SHP77 treated with DMSO at 0.1 percent for 48 hours (cell line): ENCODE measurements at places on chromosomes 4 and X.

GRCh38 chrX:78622831-78623230 is 36.3 kb downstream of the RTL3 start:
- no peak for DNase-seq

GRCh38 chr4:141054446-141054845 is 78.8 kb downstream of the RNF150 start:
- no peak for DNase-seq

- DNase-seq, result no peak
Measured at GRCh38 chr4:58163156-58163555, 1053.0 kb upstream of the IGFBP7 start.

DNA sequence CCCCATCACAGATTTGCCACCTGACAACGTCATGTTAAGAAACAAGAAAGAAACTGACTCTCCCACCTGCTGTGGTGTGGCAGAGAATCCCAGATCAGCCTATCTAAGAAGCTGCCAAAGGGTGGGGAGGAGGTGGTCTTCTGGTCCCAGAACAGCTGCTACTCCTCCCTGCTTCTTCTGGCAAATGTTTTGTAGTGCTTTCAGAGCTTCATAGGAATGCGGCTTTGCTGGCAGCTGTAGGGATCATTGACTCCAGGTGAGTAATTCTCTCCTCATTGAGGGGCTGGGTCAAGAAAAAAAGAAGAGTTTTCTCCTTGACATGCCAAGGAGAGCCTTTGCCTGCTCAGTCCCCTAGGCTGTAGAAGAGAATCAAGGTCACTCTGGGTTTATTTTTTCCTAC is 23.3 kb downstream of the NRK start:
- no peak for DNase-seq

- no peak for DNase-seq
Measured at GRCh38 chr4:150583287-150584110, 1.5 kb downstream of the MAB21L2 start.

DNA sequence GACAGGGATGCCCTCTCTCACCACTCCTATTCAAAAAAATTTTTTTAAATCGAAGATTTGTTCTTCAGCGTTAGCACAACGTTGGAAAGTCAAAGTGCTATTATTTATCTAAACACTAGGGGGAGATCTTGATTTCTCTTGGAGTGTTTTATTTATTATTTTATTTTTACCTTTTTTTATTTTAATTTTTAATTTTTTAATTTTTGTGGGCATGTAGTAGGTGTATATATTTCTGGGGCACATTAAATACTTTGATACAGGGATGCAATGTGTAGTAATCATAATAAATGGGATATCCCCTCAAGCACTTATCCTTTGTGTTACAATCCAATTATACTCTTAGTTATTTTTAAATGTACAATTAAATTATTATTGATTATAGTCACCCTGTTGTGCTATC is 37.4 kb upstream of the SLC10A4 start:
- DNase-seq, result no peak

GRCh38 chrX:23838953-23839352 is 56.0 kb downstream of the SAT1 start:
- DNase-seq, result no peak

DNA sequence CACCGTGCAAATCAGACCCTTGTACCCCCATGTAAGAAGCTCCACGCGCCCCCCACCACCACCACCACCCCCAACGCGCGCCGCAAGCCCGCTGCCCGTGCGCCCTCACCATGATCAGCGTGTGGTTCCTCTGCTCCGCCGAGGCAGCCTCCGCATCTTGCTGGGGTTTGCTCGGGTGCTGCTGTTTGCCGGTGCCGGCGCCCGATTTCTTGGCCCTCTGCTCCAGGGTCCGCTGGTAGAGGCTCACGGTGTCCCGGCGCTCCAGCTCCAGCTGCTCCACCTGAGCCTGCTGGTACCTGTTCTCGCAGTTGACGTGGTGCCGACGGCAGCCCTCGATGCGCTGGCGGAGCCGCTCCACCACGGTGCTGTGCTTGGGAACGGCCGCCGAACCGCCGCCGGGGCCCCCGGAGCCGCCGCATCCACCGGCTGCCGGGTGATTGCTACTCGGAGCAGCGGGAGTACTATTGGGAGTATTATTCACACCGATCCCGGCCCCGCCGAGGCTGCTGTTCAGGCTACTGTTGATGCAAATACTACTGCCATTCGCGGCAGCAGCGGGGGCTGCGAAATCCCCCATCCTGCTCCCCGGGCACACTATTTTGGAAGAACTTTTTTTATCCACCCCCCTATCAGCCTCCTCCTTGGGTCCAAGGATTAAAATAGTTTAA is 1.1 kb downstream of the MAML3 start:
- no peak for DNase-seq

DNA sequence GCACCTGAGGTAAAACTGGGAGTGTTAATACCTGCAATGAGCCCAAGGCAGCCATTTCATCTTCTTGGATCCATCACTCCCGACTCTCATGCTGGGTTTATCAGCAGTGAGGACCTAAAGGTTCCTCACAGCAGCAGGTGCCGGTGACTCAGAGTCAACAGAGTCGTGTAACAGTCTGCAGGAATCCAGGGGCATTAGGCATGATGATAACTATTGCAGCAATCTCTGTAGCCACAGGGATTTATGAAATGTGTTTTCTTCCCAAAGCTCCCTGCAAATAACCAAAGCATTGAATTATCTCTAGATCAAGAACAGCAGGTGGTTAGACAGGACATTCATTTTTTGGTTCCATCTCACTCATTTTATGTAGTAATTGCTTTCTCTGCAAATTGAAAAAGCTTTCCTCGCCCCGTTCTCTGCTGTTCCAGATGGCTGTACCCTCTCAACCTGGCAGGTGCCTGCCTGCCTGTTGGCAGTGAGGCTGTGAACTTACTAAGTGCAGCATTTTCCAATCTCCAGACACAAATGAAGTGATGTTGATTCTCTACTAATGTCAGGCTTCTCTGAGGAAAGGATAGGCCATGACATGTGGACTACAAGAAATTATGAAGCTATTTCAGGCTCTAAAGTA is 48.1 kb upstream of the TSPAN7 start:
- DNase-seq, result peak; percentile 0

DNA sequence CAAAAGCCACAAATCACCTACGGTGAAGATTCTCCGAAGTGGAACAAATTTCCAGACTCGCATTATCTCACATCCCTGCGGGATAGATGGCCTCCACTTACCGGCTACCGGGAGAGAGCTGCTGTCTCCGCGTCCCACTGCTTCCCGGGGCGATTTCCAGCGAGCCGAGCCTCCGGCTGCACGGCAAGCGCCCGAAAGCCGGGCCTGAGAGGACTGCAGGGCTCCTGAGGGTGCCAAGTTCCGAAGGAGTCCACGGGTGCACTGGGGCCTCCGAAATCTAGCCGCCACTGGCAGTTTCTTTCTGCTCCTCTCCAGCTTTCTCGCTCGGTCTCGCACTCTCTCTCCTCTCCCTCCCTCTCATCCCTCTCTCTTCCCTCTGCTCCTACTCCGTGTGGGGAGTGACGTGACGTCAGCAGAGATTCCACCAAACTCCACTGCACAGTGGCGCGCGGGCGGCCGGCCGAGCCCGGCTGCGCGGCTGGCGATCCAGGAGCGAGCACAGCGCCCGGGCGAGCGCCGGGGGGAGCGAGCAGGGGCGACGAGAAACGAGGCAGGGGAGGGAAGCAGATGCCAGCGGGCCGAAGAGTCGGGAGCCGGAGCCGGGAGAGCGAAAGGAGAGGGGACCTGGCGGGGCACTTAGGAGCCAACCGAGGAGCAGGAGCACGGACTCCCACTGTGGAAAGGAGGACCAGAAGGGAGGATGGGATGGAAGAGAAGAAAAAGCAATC is 14.0 kb upstream of the PITX2 start:
- DNase-seq, result no peak

GRCh38 chr4:132540797-132541196 is 608.3 kb upstream of the PCDH10 start:
- DNase-seq, result peak; percentile 66

DNA sequence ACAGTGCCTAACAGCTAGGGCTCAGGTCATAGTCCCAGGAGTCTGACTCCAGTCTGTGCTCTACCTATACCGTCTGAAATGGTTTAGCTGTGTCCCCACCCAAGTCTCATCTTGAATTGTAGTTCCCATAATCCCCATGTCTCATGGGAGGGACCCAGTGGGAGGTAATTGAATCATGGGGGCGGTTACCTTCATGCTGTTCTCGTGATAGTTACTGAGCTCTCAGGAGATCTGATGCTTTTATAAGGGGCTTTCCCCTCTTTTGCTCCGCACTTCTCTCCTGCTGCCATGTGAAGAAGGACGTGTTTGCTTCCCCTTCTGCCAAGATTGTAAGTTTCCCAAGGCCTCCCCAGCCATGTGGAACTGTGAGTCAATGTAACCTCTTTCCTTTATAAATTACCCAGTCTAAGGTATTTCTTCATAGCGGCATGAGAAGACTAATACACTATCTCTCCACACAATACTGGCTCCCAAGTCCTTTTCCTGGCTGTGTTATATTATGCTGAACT is 110.8 kb downstream of the AFAP1 start:
- DNase-seq, result no peak

DNA sequence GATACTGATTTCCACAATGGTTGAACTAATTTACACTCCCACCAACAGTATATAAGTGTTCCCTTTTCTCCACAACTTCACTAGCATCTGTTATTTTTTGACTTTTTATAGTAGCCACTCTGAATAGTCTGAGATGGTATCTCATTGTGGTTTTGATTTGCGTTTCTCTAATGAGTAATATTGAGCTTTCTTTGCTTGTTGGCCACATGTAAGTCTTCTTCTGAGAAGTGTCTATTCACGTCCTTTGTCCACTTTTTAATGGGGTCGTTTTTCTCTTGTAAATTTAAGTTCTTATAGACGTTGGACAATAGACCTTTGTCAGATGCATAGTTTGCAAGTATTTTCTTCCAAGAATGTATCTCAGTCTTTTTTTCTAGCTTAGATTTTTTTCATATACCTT is 10.0 kb downstream of the FBXW7 start:
- no peak for DNase-seq

DNA sequence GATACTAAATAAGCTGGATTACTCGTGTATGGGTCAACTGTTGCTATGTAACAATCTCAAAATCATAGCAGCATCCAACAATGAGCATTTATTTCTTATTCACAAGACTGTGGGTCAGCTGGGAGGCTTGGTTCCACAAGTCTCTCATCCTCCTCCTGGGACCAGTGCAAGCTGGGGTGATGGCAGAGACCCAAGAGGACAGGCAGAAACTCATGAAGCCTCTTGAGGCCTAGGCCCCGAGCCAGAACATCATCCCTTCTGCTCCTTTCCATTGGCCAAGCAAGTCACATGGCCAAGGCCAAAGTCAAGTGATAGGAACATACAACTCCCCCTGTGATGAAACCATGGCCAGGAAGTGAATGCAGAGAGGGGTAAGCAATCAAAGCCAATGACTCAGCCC is 422.1 kb downstream of the BCOR start:
- no peak for DNase-seq
